ENCODE measurements at places on chromosomes 7 and 10. TPM values are rescaled to one million over a fixed set of nuclear protein-coding genes. Genes with fewer than 3 reads are reported as not detected.

The TMEM130 gene
- total RNA-seq, result 0.29 TPM

The DGKB gene
- not detected for total RNA-seq

The FASTK gene
- total RNA-seq, result 80.0 TPM

The TFEC gene
- total RNA-seq, result not detected

The BAIAP2L1 gene
- 45.8 TPM for total RNA-seq

The AKR1D1 gene
- total RNA-seq, result not detected

The SPDYE5 gene
- total RNA-seq, result not detected

The GPER1 gene
- total RNA-seq, result 1.0 TPM

The SLC26A4 gene
- 0.11 TPM for total RNA-seq

The RBP4 gene
- total RNA-seq, result 11.8 TPM

The RNLS gene
- total RNA-seq, result 9.7 TPM

The PON1 gene
- 1.0 TPM for total RNA-seq

The CFAP43 gene
- total RNA-seq, result 0.16 TPM

The FRMPD2 gene
- total RNA-seq, result not detected

The GIMAP6 gene
- total RNA-seq, result not detected

The ACBD5 gene
- 24.5 TPM for total RNA-seq

The C7orf57 gene
- 0.31 TPM for total RNA-seq

The UCN3 gene
- total RNA-seq, result not detected

The CDK14 gene
- 0.14 TPM for total RNA-seq

The MSS51 gene
- total RNA-seq, result 0.36 TPM

The IL6 gene
- total RNA-seq, result 1.4 TPM

The COPS6 gene
- 169 TPM for total RNA-seq

The CHAT gene
- total RNA-seq, result not detected

The C10orf67 gene
- not detected for total RNA-seq
